ENCODE measurements at places on chromosomes 13 and 19.
A peak's percentile ranks its signal among the peaks of the same experiment; 100 is the strongest.

DNA sequence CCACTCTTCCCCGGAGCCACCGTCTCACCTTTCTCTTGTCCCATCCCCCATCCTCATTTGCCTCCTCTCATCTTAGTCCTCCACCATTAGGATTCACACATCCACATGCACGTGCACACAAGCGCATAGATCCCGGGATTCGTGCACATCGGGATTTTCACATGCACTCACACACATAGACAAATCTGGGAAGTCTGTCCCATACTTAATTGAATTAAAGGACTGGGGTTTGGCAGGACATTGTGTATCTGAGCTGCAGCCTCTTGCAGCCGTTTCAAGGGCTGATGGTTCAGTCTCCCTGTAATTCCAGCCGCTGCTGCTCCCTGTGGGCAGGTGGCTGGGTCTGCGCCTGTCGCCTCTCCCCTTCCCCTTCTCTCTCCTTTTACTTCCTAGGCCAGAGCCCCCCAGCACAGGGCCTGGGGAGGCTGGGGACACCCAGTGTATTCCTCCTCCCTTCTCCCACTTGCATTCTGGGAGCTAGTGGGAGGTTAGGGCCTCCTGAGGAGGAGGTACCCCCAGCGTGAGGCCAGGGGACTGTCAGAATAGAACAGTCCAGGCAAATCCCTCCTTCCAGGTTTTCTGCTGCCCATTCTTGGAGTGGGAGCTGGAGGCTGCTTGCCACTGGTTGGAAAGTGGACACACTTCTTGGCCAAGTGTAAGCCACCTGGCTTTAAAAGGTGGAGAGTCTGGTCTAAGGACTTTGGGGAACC lies 43.6 kb downstream of the LYL1 start:
- no peak for DNase-seq

GRCh38 chr13:95437561-95437960 lies 115.0 kb upstream of the CLDN10 start:
- DNase-seq, result no peak

GRCh38 chr19:5059213-5059574 lies 90.3 kb downstream of the KDM4B start:
- peak; percentile 23 for DNase-seq

- no peak for DNase-seq
Measured at GRCh38 chr13:30510811-30511371, 45.2 kb upstream of the HMGB1 start.

GRCh38 chr19:38142176-38143035 lies 81.6 kb downstream of the DPF1 start:
- DNase-seq, result peak; percentile 73

DNA sequence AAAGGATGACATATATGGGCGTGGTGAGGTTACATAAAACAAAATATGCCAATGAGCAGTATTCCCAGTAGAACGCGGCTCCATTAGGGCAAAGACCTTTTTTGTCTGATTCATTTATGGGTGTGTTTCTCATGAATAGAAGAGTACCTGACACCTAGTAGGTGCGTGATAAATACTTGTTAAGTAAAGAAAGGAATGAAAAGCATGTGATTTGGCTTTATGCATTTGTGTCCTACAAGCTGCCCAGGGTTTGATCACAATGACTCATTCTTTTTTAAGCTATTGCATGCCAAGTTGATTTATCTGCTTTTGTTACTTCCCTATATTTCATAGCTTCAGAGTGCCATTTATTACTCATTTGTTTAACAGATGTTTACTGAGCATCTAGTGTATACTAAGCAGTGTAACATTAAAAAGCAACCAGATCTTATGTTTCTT lies 19.1 kb upstream of the KCTD4 start:
- DNase-seq, result no peak

GRCh38 chr13:59623206-59623915 lies 540.4 kb downstream of the DIAPH3 start:
- DNase-seq, result no peak

DNA sequence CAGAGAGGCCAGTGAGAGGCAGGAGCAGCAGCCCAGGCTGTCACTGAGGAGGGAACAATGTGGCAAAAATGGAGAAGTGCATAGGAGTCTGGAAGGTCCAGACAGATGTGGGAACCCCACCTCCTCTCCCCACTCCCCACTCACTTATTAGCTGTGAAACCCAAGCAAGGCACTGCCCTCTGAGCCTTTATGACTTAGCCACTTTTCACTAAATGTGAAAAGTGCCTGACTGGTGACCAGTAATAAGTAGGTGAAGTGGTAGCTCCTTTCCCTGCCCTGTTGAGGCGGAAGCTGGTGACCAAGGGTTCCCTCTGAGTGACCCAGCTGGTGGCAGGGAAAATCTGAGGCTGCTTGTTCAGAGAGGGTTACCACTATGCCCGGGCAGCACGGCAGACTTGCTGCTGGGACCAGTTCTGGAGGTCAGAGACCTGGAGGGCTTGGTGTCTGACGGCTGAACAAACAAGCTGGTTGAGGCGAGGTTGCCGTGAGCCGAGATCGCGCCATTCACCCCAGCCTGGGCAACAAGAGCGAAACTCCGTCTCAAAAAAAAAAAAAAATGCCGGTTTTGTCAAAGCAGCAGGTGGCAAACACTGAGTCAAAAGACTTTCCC lies 80.0 kb downstream of the ZNF429 start:
- no peak for DNase-seq

DNA sequence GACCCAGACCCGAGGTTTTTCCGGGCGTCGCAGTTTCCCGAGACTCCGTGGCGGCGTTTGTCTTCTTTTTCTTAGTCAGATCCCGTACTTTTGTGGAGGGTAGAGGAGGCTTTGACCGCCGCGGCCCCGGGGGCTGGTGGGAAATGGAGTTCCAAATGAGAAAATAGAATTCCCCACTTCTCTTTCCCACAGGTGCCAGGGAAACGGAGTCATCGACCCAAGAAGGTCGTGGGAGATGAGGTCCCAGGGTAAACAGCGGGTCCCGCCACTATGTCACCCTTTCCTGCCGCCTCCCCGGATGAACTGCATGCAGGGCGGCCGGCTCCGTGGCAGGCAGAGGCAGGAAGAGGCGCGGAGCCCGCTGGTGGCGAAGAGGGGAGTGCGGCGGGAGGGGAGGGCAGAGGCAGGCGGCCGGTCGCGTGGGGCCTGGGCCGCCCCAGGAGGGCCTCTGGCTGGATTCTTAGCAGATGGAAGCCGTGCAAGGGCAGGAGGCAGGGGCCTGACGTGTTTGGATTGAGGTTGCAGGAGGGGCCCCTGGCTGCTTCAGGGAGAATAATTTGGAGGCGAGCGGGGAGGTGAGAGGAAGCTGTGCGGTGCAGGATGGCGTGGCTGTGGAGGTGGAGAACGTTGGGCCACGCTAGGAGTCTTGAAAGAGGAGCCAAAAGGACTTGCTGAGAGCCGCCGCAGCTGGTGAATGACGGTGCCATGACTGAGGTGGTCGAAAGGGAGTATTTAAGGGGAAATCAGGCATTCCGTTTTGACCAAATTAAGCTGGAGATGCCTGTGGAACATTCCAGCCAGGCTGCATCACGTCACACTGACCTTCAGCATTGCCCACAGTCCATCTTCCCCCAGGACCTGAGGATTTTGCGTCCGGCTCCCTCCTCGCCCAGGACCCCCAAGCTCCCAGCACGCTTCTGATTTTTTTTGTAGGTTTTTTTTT lies 11.7 kb downstream of the CYTH2 start:
- DNase-seq, result peak; percentile 65

DNA sequence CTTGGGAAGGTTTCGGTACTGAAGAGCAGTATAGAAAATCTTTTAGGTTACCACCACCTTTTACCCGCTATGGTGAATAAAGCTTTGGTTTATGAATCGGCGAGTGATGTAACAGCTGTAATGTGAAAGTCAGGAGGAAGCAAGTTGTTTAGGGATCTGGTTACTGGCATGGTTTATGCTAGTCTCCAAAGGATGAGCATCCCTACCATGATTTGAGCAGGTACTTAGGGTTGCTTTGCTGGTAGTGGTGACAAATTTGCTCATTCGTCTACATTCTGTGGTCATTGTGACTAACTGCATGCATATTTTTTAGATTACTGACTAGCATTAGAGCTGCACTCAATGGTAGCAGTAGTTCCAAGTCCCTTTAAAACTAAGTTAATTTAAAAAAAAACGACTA lies 104.1 kb downstream of the FRY start:
- no peak for DNase-seq

GRCh38 chr19:36421749-36422481 lies 3.5 kb upstream of the ZFP82 start:
- DNase-seq, result no peak

DNA sequence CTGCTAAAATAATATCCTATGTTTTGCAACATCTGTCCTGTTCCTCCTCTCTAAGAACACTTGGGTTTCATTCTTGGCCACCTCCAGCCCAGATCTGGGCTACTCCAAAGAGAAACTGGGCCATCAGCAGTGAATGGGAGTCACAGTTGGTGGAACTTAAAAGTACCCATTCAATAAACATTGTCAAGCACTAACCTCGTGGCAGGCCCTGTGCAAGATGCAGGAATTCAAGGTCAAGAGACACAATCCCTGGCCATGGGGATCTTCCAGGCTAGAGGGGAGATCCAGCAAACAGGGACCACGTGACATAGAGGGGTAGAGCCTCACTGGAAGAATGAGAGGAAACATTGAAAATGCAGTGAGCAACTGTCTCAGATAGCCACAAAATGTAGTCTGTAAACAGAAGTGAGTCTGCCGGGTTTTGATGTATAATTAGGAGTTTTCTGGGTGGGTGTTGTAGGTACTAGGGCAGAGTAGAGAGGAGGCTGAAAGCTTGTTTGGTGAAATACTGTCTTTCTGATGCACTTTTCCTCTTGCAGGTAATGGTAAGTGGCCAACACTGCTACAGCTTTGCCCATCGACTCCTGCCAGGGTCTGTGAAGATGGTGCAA lies 14.8 kb upstream of the EID2 start:
- no peak for DNase-seq

GRCh38 chr19:30942636-30943035 lies 406.6 kb downstream of the TSHZ3 start:
- no peak for DNase-seq

- DNase-seq, result no peak
Measured at GRCh38 chr13:99275093-99275469, 16.9 kb upstream of the GPR18 start.

DNA sequence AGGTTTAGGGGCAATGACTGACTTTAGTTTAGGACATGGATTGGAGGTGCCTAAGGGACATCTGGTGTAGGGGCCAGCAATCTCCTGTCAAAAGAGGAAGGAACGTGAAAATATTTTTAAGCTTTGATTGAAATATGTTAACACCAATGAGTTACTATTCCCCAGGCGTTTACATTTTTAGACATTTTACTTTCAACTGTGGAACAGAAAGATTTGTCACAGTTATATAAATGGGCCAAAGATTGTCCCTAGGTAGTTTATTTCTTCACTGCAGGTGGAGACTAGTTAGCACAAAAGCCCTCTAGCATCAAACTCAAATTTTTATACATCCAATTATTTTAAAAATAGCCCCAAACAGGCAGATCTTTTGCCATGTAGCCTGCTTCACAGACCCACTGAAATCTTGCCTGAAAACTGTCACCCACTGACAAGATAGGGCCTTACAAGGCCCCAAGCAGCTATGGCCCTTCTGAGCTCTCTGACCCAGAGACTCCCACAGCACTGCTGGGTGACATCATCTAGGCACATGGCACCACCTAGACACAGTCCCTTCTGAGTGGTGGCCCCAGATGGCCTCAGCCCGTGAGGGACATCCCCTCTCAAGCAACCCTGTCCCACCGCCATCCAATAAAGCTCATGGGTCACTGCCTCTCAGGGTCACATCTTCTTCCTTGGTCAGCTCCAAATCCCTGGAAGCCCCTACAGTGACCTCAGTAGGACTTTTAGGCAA lies 64.8 kb upstream of the DOCK9 start:
- no peak for DNase-seq

DNA sequence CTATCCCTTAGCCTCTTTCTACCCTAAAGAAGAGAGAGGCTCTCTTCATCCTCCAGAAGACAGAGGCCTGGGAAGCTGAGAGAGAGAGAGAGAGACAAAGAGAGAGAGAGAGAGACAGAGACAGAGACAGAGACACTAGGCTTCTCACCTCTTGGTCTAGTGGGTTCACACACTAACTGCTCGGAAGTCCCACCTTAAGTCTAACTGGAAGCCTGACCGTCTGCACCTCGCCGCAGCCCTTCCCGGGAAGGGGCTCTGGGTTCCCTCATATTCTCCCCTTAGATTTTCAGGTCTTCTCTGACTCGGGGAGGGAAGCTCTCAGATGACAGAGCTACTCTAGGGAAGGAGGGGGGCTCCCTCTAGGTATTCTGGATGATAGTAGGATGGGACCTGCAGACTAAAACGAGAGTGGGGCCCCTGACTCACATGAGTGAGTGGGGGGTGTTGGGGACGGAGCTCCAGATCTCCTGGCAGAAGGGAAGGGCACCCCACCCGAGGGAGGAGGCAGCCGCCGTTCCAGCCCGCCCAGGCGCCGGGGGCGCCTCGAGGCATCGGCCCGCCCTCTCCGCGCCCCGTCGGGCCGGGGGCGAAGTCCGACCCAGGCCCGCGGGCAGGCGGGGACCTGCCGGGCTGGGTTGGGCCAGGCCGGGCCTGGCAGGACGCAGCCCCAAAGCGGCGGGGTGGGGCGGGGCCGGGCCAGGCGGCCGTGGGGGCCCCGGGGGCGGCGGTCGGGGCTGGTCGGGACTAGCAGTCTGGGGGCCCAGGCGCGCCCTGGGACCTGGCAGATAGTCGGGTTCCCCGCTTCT lies 2.0 kb upstream of the JUNB start:
- DNase-seq, result peak; percentile 54

- no peak for DNase-seq
Measured at GRCh38 chr13:105670179-105670990, 865.1 kb downstream of the EFNB2 start.

GRCh38 chr13:24389506-24389905 lies 80.1 kb downstream of the C1QTNF9 start:
- no peak for DNase-seq

GRCh38 chr19:287381-287871 lies 3.8 kb downstream of the PLPP2 start:
- no peak for DNase-seq

DNA sequence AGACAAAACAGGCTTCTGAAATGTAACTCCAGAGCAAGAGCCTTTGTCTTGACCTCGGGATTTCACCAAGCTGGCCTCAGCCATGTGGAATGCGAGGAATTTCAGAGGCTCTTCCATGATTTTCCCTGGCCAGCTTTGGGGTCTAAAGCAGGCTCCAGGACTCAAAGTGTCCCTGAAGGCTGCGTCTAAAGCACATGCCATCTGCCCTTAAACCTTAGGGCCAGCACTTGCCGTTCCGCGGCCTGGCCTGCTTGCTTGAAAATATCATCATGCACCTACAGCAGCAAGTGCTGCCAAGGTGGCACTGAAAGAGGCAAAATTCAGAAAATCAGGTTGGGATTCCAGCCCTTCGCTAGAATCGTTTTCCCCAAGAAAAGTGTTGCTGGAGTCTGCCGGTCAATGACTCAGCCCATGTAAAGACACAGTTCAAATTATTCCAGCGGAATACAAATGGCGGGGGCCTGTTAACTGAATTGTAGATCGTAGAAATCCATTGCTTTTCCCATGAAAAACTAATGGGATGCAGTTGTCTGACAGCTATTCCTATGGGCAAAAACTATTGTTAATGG lies 105.7 kb upstream of the RAP2A start:
- DNase-seq, result peak; percentile 66
